ENCODE measurements at places on chromosomes 1 and 21.
A peak's percentile ranks its signal among the peaks of the same experiment; 100 is the strongest.

- peak; percentile 82 for DNase-seq
Observed at GRCh38 chr1:14238472-14239307, 359.8 kb upstream of the KAZN start.

DNA sequence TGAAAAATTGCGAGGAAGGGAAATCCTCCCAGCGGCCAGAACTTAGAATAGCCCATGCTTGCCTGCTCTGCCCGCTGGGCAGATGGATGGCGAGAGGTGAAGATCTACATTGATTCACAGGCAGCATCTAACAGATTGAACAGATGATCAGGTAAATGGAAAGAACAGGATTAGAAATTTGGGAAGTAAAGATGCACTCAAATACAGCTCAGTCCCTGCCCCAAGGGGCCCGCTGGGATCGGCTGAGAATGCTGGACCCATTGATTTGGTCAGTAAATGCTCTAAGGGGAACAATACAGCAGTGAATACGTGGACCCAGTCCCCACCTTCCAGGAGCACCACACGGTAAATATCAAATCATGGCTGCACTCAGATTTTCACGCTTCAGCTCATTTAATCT, 248.2 kb downstream of the MATN1 start:
- DNase-seq = no peak

GRCh38 chr1:225427235-225428067, at the start of gene LBR:
LBR (minus strand) TSS chr1:225428038; CDS start chr1:225424075, 3,963 bp downstream.
- DNase-seq = no peak

GRCh38 chr1:22788254-22788661, 77.6 kb downstream of the EPHB2 start:
- DNase-seq = peak; percentile 75

- DNase-seq = no peak
Observed at GRCh38 chr21:43312751-43313169, 114.2 kb downstream of the SIK1 start.

- peak; percentile 60 for DNase-seq
Observed at GRCh38 chr1:15833069-15833679, 14.3 kb upstream of the SPEN start.

DNA sequence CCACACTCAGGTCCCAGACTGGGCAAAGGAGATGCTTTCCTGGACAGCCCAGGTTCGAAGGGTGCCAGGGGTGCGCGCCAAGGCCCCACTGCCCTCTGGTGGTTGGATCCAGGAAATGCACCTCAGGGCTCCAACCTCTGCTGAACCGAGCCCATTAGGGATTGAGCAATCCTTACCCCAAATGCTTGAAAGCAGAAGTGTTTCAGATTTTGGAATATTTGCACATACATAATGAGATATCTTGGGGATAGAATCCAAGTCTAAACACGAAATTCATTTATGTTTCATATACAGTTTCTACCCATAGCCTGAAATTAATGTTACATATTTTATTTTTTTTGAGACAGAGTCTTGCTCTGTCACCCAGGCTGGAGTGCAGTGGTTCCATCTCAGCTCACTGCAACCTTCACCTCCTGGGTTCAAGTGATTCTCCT, 57.4 kb downstream of the SLC9A1 start:
- peak; percentile 83 for DNase-seq

DNA sequence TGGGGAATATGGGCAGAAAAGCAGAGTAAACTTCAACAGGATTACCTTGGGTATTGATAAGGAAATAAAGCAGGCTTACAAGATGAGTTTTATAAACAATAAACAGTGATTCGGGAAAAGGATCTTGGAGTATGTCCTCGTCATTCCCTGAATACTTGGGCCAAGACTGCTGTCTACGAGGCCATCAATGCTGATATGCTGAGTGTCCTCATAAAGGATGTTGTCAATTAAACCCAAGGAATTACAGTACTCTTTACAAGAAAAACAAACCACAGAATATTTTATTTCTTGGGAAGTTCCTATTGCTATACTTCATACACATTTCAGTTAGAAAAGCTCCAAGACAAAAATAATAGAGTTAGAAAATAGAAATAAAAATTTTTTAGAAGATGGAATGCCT, 34.9 kb downstream of the ATP1B1 start:
- no peak for DNase-seq

DNA sequence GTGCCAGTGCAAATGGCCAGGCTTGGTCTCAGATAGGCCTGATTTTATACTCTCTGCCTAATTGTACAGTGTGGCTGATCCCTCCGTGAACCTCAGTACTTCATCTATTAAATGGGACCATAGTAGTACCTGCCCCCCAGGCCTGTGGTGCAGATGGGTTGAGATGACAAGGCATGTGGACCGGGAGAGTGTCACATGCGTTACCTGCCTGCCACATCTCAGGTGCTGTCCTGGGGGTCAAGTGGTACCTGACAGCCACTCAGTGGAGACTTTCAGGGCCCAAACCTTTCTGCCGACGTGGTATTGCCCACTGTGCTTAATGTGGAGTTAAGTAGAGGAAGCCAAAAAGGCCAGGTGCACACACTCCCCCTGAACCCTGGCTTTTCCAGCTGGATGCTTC, 197.3 kb downstream of the FOXD2 start:
- DNase-seq = no peak

Data from muscle of leg (tissue), 16 donors.